ENCODE measurements at places on chromosomes 12 and 14.

- DNase-seq = no peak
Observed at GRCh38 chr14:62002642-62003041, 240.4 kb downstream of the SNAPC1 start.

GRCh38 chr12:56867216-56867615 lies 67.0 kb downstream of the SDR9C7 start:
- DNase-seq = no peak

DNA sequence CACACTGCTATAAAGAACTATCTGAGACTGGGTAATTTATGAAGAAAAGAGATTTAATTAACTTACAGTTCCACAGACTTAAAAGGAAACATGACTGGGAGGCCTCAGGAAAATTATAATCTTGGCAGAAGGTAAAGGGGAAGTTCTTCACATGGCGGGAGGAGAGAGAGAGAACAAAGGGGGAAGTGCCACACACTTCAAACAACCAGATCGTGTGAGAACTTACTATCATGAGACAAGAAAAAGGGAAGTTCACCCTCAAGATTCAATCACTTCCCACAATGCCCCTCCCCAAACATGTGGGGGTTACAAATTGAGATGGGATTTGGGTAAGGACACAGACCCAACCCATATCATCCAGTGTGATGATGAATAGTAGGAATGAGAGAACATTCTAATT lies 366.5 kb downstream of the LRFN5 start:
- no peak for DNase-seq

DNA sequence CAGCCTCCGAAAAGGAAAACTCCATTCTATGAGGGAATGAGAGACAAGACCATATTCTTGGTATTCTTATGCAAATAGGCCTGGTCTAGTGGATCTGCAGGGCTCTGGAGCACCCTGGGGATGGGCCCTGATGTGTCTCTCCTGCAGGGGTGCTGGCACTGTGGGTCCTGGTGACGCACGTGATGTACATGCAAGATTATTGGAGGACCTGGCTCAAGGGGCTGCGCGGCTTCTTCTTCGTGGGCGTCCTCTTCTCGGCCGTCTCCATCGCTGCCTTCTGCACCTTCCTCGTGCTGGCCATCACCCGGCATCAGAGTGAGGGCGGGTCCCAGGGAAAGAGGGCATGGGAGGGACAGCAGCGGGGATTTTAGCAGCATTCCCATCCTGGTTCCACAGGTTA lies 5.8 kb downstream of the SLC48A1 start:
- DNase-seq = no peak

- no peak for DNase-seq
Observed at GRCh38 chr14:72024504-72024903, 92.3 kb downstream of the RGS6 start.

GRCh38 chr14:73797543-73798265 lies 53.9 kb upstream of the PTGR2 start:
- no peak for DNase-seq

DNA sequence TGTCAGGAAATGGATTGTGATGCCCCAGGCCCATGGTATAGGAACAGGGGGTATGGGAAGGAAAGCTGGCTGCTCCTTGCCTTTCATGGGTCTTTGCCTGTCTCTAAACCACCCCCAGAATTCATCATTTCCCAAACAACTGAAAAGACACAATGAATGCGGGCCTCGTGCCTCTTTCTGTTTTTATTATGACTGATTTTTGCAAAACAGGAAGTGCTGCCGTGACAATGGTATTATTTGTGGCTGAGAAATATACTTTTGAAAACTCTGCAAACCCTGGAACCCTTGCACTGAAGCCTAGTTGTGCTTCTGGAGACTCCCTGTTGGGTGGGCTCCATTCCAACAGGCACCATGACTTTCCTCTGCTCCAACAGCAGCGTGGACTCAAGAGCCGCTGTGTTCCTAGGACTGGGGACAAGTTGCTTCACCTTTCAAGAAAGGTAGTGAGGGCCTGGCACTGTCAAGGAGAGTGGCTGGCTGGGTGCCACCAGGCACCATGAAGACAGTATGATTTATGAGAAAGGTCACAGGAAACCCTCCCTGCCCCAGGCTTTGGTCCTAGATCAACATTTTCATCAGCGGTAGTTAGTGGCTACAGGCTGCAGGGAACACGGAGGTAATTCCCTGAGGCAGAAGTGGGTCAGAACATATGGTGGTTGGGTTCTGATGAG lies 4.8 kb upstream of the DGLUCY start:
- no peak for DNase-seq

DNA sequence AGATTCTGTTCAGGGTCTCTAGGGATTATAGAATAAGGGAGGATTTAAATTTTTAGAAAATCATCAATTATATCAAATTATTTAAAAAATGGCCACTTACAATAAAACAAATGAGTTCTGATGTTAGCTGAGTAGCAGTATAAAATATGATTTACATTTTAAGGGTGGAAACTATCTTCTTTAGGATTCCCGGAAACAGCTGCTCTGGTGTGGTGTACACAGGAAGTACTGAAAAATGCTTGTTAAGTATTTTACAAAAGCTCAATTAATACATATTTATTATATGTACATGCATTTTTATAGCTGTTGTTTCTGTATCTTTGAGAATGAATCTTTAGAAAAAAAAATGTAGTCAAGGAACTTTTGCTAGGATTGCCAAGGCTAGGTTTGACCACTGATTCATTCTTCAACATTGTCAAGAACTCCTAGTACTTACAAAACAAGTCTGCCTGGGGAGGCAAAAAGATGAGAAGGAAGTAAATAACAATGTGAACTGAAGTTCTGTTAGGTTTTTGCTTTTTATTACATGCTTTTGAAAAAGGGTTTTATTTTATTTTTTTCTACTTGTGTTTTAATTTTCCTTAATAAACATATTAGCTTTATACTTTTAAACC lies 48.0 kb downstream of the ARF6 start:
- DNase-seq = no peak

- DNase-seq = peak; percentile 46
Observed at GRCh38 chr12:49783917-49784676, 42.7 kb downstream of the TMBIM6 start.

DNA sequence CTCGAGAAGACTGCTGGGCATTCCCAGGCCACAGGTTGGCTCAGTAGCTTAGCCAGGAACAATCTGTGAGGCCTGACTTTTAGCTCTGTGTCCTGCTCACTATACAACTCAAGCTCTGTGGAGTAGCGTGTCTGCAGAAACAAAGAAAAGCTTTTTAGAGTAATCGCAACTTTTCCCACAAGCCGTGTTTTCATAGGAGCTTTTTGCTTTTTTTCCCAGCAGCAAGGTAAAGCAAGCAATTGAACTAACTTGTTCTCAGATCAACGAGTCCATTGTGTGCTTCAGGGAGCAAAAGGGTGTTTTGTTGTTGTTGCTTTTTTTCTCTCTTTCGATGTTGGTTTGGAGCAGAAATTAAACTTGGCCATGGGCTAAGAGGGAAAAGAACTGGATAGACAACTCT lies 97.3 kb upstream of the BCL2L14 start:
- DNase-seq = no peak

GRCh38 chr14:78982551-78982950 lies 812.4 kb downstream of the NRXN3 start:
- no peak for DNase-seq

GRCh38 chr12:104354167-104354867 lies 50.8 kb downstream of the EID3 start:
- no peak for DNase-seq

- no peak for DNase-seq
Observed at GRCh38 chr12:93130366-93131054, 201.4 kb upstream of the EEA1 start.

- DNase-seq = no peak
Observed at GRCh38 chr14:100004392-100004791, 60.8 kb upstream of the EVL start.

GRCh38 chr14:29798811-29799210 lies 128.8 kb downstream of the PRKD1 start:
- no peak for DNase-seq

DNA sequence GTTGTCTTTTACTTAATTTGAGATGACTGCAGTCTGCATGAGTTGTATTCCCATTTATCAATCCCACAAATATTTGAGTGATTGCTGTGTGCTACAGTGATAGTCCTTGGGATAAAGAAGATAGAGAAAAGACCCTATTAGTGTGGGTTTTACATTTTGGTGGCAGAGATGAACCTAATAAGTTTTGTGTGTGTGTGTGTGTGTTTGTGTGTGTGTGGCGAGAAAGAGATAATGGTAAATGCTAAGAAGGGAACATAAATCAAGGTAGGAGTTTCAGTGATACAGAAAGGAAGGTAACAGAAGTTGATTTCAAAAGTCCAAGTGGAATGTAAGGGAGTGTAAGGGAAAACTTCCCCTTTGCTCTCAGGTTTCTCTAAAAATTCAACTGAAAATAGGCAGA lies 2.6 kb upstream of the DDX55 start:
- DNase-seq = no peak

DNA sequence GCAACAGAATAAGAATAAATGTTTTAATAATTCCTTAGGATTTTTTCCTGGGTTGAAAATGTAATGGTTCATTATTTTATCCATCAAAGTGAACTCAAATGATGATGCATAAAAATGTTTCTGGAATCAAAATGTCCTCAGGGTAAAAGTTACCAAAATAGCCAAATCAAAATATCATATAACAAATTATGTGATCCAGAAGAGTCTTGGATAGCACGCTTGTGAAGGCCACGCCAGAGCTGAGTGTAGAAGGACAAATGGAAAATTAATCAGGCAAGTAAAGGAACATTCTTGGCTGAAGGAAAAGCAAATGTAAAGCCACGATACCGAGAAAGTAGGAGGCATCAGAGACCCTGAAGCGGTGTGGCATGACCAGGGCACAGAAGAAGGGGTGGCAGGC lies 169.2 kb downstream of the CAPZA3 start:
- DNase-seq = no peak

GRCh38 chr12:29025937-29026336 lies 123.1 kb upstream of the FAR2 start:
- no peak for DNase-seq

GRCh38 chr14:77605392-77605972 lies 11.0 kb downstream of the SPTLC2 start:
- DNase-seq = no peak

GRCh38 chr12:72072592-72073212 lies 134.1 kb downstream of the TPH2 start:
- no peak for DNase-seq

- DNase-seq = no peak
Observed at GRCh38 chr12:26576266-26576665, 256.7 kb downstream of the ITPR2 start.

GRCh38 chr12:113581342-113581741 lies 109.7 kb upstream of the LHX5 start:
- DNase-seq = no peak

DNA sequence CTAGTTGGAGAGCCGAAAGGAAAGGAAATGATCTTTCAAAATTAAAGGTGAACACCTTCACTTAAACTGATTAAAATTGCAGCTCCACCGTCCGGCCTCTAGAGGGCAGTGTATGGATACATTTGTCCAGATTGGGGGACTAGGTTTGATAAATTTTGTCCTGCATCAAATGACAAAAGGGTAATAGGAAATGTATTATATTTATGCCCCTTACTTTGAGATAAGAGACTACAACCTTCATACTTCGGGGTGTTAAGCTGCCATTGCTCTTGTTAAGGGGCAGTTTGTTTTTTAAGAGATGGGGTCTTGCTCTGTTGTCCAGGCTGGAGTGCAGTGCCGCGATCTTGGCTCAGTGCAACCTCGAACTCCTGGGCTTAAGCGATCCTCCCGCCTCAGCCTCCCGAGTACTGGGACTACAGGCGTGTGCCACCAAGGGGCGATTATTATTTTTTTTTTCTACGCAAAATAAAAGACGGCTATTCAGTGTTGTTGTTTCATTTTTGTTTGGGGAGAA lies 818 bp upstream of the SUOX start:
- DNase-seq = peak; percentile 20
